ENCODE measurements at places on chromosomes 7 and 10. TPM values are rescaled to one million over a fixed set of nuclear protein-coding genes. Genes with fewer than 3 reads are reported as not detected.

SPAM1 gene
- not detected for polyA plus RNA-seq

DYDC2 gene
- polyA plus RNA-seq = 0.13 TPM

CHAT gene
- polyA plus RNA-seq = not detected

MBL2 gene
- polyA plus RNA-seq = not detected

TBX20 gene
- polyA plus RNA-seq = not detected

PNLIPRP3 gene
- polyA plus RNA-seq = not detected

GRCh38 chr10:54854389-54854788 lies 53.4 kb upstream of the PCDH15 start:
- DNase-seq = no peak

- no peak for DNase-seq
Observed at GRCh38 chr10:1548596-1548995, 188.7 kb downstream of the ADARB2 start.

GRCh38 chr7:99642027-99642426 lies 25.3 kb downstream of the ZSCAN25 start:
- DNase-seq = no peak

GRCh38 chr7:148230296-148230695 lies 360.3 kb upstream of the C7orf33 start:
- no peak for DNase-seq

DNA sequence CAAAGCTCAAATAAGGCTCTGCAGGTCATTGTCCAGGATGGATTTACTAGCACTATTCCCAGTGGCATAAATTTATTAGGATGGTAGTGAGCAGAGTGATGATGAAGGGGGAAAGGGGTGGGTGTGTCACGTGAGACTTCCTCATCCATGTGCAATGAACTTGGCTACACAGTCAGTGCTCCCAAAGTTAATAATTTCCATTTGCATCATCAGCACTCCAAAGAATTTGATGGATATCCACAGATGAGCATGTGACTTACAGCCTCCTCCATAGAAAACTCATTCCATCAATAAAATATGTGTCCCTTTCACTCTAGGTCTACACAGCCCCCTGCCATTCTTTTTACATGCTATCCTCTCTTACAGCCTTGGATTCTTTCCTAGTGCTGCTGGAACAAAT lies 142.6 kb upstream of the PLPP4 start:
- no peak for DNase-seq

DNA sequence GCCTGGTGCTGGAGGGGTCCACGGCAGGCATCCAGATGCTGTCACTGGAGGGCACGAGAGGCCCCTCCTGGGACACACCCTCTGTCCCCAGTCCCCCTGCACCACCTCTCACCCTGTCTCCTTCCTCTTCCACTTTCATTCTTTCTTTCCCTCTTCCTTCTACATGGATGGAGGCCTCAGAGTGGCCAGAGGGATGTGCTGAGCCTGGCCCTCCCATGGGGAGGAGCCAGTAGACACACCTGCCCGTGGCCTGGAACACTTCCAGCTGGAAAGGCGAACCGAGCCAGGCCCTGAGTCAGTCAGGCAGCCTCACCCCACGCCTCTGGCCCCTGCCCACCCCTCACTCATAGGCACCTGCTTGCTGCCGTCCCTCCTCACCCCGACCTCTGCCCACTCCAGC lies 55.9 kb upstream of the MXI1 start:
- DNase-seq = no peak

DNA sequence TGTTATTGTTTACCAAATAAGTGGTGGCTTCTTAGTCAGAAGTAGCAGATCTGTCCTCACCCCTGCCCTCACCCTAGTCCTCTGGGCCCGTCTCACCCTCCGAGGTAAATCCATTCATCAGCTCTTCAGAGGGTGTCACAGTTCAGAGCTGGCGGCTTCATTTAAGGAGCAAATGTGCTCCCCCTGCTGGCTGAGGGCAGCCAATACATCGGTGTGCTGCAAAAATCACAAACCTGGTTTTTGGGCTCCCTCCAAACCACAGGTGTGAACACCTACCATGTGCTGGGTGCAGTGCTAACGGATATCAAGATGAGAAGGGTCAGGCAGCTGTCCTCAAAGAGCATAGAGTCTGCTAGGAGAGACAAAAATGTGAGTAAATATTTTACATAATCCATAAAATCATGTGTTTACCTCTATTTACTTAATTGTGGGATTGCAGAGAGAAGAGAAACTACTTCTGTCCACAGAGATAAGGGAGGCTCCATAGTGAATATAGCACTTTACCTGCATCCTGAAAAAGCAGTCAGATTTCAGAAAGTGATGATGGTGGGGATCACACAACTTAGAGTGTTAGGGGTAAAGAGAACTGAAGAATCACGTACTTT lies 15.5 kb upstream of the CRTAC1 start:
- peak; percentile 31 for DNase-seq
